ENCODE measurements at places on chromosomes 1 and 21.
A peak's percentile ranks its signal among the peaks of the same experiment; 100 is the strongest.

DNA sequence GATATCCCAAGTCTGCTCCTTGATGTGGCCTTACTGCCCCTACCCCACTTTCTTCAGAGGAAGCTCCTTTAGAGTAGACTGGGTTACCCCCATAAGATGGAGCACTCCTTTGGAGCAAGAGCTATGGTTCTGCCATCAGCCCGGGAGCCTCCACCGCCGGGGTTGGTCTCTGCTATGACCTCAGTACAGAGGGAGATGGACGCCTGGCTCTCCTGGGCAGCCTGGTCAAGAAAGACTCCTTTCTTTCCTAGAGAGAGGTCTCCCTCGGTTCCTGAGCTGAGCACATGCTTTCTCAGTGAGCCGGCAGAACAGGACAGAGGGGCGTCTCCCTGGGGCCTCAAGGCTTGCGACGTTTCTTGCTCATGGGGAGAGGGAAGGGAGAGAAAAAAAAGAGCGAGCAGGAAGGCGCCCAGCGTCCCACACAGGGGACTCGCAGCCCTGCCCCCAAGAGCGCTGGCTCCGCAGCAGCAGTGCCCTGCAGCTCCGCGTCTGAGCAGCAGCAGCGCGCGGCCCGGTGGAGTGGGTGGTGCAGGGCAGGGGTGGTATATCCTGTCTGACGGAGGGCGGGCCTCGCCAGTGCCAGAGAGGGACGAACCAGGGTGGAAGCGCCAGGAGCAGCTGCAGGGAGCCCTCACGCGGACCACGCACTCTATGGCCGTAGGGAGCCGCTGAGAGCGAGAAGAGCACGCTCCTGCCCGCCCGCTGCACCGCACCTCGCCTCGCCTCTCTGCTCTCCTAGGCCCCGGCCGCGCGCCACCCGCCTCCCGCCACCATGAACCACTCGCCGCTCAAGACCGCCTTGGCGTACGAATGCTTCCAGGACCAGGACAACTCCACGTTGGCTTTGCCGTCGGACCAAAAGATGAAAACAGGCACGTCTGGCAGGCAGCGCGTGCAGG, at the start of gene PKP1:
Gene PKP1, plus strand, starts transcription at position 576 of the 899 bp plus-strand sequence. Its CDS starts 197 bp downstream, at position 773.
- no peak for DNase-seq

DNA sequence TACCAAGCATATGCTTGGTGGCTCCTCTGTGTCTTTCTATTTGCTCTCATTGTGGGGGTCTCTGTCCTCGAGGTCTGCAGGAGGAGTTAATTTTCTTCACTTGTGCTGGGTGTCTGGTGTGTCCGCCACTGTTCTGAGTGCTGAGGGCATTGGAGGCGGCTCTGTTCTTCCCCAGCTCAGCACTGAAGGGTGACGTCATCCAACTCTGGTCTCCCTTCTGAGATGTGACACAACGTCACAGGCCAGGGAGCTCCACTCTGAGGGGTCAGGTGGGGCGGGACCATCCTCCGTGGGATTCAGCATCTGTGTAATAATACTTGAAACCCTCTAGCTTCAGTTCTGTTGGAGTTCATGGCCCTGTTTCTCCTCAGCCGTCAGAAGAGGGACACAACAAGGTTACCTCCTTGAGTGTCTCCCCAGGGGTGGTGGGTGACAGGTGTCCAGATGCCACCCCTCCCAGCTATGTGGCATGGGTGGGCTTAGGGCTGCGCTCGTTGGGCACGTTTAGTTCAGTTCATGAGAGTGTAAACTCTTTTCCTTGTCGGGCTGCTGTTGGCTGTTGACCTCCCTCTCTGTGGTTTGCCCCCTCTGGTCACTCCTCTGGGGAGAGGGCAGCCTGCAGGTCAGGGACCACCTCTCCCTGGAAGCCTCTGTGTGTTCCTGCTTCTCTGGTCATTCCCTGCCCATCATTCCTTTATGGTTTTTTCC, 3.1 kb downstream of the IBA57 start:
- no peak for DNase-seq

DNA sequence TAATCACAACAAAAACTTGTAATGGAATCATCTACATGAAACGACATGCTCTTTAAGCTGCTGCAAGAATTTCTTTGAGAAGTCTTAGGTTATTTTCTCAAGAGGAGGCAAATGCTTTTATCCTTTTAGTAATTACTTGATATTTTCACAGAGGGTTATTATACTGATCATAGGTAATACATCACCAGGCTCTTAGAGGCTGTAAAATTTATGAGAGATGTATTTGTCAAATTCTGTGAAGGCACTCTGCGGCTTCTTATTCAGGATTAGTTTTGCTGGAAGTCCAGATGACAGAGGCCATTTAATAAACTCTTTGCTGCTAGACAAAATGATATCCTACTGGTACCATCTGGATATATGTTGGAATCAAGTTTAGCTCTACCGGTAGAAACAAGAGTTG, 624.3 kb upstream of the BRINP3 start:
- no peak for DNase-seq

DNA sequence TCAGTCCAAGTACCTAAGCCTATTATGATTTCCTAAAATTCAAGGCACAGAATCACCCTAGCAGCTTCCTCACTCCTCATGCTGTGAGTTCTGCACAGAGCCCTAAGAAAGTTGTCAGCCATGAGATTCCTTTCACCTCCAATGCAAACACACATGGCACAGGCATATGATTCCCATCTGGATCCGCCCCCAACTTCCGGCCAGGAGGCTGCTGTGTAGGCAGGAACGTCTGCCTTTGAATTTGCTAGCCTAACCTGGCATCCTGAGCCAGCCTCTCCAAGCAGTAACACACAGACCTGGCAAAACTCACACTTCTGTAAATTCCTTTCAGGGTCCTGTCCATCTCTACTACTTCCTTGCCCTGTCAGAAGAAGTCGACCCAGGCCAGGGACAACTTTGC, 521.1 kb upstream of the BEND5 start:
- no peak for DNase-seq

- no peak for DNase-seq
Measured at GRCh38 chr1:23966973-23967493, 7.4 kb downstream of the PNRC2 start.

GRCh38 chr1:233075915-233076295, 125.5 kb downstream of the NTPCR start:
- DNase-seq: no peak

DNA sequence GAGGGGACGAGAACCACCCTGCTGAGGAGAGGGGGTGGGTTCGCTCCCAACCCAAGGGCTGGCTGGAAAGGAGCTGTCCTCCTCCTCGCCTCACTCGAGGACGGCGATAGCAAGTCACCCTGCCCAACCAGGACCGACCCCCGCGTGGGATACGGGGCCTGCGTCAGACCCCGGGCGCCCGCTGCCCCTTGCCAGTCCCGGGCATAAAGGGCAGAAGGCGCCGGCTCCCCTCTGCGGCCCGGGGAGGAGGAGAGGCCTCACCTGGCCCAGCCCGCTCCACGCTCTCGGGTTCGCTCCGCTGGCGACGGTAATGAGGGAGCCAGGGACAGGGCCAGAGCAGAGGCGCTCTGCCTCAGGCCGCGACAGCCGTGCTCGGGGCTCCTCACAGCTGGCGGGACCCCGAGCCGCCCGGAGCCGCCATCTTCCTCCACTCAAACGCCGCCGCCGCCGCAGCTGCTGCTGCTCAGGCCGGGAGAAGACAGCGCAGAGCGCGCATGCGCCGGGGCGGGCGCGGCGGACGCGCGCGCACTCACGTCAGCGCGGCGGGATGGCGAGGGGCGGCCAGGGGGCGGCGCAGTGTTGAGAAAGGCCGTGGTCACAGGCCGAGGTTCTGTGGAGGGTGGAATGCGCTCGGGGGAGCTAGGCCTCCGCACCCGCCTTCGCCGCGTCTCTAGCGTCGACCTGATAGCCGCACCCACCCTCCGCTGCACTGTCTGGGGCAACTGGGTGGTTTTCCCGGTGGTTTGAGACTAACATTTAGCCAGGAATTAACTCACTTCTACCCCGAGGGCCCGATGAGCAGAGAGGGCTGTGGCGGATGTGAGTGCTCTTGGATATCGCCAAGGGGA, at the start of gene FBXO42:
Gene FBXO42, minus strand, starts transcription at position 487 of the 848 bp plus-strand sequence. CDS start 37,062 bp downstream, outside the sequence.
- peak; percentile 52 for DNase-seq

DNA sequence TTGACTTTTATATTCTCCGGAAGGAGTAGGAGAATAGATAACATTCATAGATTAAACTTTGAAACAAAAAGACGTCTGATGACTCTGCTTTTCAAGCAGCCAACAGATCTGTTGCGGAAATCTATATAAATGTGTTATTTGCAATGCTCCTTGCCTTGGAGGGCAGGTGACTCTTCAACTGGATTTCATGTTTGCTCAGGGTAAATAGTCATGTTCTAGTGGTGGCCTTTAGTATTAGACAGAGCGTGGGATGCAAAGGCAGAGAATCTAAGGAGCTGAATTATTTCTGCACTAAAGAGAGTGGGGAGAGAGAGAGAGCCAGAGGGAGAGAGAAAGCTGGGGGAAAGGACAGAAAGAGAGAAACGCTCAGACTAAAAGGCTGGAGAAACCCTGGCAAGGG, 454.3 kb downstream of the AJAP1 start:
- no peak for DNase-seq

DNA sequence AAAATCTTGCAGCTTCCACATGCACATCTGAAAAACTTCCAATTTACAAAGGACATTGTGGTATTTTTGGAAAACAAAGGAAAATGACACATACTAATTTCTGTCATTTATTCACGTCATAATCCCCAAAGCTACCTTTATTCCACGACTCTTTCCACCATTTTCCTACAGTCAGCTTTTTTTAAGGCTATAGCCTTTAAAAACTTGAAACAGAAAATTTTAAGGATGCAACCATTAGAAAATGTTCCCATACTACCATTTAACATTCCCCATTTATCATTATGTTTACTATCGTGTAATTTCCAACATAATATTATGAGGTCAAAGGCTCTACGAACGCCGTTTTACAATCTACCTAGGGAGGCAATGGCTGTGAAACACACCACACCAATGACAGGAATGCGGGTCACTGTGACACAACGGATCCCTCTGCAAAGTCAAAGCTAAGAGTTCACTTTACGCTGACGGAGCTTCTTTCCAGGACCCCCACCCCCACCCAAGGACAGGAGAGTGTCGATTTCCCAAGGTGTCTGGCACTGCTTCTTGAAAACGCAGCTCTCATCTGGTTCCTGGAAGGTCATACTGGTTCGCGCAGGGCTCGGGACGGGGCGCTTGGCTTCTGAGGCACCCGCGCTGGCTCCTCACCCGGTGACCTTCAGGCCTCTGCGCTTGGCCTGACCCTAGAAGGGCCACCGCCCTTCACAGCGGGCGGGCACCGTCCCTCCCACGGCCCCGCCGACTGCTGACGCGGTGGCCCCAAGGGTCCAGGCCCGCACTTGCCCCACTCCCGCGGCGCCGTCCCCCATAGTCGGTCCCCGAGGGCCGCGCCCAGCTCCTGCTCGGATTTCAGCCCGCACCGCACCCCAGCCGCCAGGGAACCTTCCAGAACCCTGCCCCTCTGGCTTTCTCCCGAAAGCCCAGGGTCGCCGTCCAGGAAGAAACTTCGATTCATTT, 50.5 kb upstream of the ATF3 start:
- no peak for DNase-seq

- peak; percentile 89 for DNase-seq
Measured at GRCh38 chr21:43827015-43827611, 37.7 kb downstream of the RRP1 start.

GRCh38 chr1:176469450-176470010, 6.6 kb downstream of the PAPPA2 start:
- no peak for DNase-seq

- peak; percentile 69 for DNase-seq
Measured at GRCh38 chr1:176880955-176881595, 283.4 kb downstream of the ASTN1 start.

DNA sequence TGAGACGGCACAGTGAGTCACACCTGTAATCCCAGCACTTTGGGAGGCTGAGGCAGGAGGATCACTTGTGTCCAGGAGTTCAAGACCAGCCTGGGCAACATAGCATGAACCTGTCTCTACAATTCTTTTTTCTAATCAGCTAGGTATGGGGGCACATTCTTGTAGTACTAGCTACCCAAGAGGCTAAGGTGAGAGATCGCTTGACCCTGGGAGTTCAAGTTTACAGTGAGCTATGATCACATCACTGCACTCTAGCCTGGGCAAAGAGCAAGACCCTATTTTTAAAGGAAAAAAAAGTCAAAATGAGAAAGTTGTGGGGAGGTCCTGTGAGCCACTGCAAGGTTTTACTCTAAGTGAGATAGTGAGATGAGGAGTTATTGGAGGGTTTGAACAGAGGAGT, 34.8 kb upstream of the AHCTF1 start:
- DNase-seq: no peak

GRCh38 chr1:197638316-197638715, 137.0 kb downstream of the DENND1B start:
- no peak for DNase-seq

DNA sequence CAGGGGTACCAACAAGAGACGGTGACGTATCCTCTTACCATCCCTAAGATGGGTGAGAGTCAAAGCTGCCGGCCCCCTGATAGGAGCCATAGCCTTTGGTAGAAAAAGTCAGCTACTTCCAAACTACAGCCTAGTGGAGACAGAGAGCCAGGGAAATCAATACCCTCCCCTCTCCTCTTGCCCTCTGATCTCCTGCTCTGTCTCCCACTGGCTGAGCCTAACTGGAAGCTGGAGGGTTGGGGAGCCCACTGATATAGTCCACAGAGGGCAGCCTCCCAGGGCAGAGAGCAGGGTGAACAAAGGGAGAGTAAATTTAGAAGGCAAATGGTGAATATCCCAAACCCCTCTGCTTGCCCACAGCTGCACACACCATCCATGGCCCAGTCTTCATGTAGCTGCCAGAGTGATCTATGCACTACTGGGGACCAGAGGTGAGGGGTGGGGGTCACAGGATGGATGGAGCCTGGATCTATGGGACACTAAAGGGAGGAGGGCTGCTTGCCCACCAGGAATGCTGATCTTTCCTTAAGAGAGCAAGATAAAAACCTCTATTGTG, 80.0 kb downstream of the DHRS3 start:
- no peak for DNase-seq

DNA sequence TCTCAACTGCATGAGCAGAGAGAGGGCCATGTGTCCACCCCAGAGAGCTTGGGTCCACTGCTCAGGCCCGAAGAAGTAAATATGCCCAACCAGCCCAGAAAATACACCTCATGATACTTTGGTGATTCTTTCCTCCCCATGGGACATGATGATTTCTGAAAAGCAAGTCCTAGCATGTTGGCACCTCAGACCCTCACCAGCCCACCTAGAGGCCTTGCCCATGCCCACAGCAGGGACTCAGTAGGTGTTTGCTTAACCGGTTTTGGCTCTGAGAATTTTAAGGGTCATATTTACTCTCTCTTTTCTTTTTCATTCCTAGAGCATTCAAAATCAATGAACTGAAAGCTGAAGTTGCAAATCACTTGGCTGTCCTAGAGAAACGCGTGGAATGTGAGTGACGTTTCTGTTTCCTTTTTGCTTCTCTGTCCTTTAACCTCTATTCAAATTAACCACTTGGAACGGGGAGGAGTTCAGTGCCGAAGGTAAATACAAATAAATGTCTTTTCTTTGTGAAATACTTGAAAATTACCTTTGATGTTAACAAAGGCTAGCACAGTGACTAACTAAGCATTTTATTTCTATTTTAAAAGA, 79.7 kb downstream of the PDE9A start:
- no peak for DNase-seq

- peak; percentile 78 for DNase-seq
Measured at GRCh38 chr1:230754796-230755195, 7.6 kb downstream of the CAPN9 start.

DNA sequence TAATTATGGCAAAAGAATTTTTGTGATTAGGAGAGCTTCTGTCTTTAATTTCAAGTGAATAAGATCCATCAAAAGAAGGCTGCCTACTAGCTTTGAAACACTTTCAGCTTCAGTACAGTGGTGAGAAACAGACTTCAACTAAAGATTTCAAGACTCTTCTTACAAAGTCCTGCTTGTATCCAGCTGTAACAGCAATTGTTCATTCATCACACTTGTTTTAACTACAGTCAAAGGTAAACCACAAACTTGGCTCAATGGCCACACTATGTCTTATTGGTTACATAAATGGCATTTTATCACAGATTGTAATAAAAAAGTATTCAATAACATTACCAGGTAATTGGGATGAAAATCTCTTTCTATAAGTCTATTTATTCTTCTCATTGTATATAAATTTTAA, 59.2 kb downstream of the WARS2 start:
- DNase-seq: peak; percentile 14
